ENCODE measurements at places on chromosomes 12 and 14.

DNA sequence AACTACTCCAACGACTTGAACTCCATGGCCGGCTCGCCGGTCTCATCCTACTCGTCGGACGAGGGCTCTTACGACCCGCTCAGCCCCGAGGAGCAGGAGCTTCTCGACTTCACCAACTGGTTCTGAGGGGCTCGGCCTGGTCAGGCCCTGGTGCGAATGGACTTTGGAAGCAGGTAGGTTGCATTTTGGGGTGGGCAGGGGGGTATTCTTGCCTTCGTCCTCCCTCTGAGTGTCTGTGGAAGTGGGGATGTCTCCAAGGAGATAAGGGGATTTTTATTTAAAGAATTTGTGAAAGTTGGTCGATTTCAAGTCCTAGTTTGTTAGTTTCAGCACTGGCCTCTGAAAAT lies 1.3 kb downstream of the ASCL1 start:
- no peak for DNase-seq

DNA sequence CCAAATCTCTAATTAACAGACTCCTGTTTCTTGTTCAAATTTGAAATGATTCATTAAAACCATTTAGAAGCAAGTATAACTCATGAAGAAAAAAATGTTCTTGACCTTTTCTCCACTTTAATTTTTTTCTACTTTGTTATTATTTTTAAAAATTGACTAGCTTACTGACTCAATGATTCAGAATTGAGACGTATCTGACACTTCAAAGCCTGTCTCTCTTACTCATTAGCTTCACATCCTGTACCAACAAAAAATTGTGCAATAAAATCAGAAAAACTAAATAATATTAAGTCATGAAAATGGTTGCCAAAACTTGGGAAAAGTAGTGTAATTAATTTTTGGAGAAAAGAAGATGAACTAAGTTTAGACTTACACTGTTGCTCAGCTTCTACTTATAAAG lies 331.2 kb downstream of the SLC16A7 start:
- DNase-seq, result no peak

GRCh38 chr14:64201296-64201695 lies 92.9 kb downstream of the ESR2 start:
- no peak for DNase-seq

- DNase-seq, result no peak
Measured at GRCh38 chr14:103883263-103883523, 35.8 kb upstream of the PPP1R13B start.
